ENCODE measurements at places on chromosomes 2 and 18. TPM values are rescaled to one million over a fixed set of nuclear protein-coding genes. Genes with fewer than 3 reads are reported as not detected.

DNA sequence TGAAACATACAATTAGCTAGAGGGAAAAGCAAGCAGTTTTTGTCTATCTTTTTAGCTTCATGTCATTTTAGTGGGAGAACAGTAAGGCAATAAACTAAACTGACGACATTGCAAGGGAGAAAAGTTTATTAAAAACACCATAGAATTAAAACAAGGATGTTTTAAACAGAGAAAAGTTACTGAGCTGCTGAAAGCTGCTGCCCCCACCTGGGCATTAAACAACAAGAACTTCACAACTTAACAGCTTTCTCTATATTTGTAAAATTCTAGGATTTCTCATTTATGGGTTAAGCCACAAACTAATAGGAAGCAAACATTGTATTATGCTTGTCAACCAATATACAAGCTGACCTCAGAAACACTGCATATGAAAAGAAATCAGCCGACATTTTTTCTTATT, 289.2 kb downstream of the ERBB4 start:
- no peak for DNase-seq
- H3K4me1 ChIP-seq: no peaks in the 10 kb centered on the region
- H3K27ac ChIP-seq: no peak overlapping the region

DNA sequence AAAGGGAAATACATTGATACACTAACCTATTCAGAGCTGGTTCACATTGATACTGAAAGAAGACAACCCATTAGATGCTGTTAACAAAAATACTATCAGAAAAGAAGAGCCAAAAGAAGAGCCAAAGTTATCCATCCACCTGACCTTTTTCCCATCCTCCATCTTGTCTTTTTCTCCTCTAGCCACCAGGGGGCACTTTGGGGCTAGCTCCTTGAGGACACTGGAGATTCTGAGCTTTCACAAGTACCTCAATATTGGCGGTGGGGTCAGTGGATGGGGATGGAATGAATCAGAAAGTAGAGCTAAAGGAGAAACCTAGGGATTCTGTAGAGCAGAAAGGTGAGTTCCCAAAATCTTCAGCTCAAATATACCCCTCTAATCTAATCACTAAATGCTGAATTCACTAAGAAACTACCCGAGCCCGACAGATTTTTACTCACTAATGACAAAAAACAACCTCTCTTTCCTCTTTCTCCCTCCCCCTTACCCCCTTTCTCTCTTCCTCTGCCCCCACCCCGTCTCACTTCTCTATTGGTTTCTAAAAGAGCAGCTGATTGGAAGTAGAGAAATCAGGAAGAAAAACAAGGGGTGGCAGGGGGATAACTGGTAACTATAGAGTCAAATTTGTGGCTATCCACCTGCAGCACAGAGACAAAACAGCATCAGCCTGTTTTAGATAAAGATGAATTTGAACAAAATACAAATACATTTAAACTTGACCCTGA, 203.3 kb downstream of the TCF4 start:
- no peak overlapping the region for H3K4me3 ChIP-seq
- DNase-seq: no peak
- no peaks in the 10 kb centered on the region for H3K36me3 ChIP-seq
- no peaks in the 10 kb centered on the region for H3K27me3 ChIP-seq
- no peak overlapping the region for H3K27ac ChIP-seq

- DNase-seq: peak; percentile 17
- H3K4me1 ChIP-seq: no peaks in the 10 kb centered on the region
- no peaks in the 10 kb centered on the region for H3K36me3 ChIP-seq
- no peak overlapping the region for H3K27ac ChIP-seq
- H3K27me3 ChIP-seq: peaks cover 3% of the 10 kb centered on the region
These were observed 19.2 kb downstream of the POU3F3 start for GRCh38 chr2:104872866-104873688.

DNA sequence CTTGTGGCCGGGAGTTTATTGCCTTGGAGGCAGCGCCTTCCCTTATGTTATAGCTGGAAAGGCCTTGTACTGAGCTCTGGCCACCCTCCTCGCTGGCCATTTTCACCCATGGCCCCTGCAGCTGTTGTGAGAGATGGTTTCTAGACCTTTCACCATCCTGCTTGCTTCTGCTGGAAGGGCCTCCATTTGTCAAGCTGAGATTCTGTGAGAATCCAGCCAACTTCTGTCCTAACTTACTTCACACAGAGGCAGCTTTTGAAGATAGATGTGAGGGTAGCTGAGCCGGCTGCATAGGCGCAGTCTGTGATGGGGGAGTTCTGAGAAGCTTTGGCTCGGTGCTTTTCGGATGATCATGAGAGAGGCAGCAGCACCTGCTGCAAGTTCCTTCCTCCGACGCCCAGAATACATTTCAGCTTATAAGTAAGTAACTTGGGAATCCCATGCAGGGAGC, 8.7 kb downstream of the CTIF start:
- H3K36me3 ChIP-seq: no peaks in the 10 kb centered on the region
- H3K4me3 ChIP-seq: no peak overlapping the region
- H3K27me3 ChIP-seq: no peaks in the 10 kb centered on the region
- no peaks in the 10 kb centered on the region for H3K4me1 ChIP-seq
- H3K27ac ChIP-seq: no peak overlapping the region

GRCh38 chr2:195392446-195393336, 264.3 kb upstream of the SLC39A10 start:
- no peaks in the 10 kb centered on the region for H3K36me3 ChIP-seq
- DNase-seq: no peak
- no peak overlapping the region for H3K4me3 ChIP-seq
- H3K27ac ChIP-seq: no peak overlapping the region

Gene MLPH
- not detected for total RNA-seq

Gene MPHOSPH10
- 43.8 TPM for total RNA-seq

DNA sequence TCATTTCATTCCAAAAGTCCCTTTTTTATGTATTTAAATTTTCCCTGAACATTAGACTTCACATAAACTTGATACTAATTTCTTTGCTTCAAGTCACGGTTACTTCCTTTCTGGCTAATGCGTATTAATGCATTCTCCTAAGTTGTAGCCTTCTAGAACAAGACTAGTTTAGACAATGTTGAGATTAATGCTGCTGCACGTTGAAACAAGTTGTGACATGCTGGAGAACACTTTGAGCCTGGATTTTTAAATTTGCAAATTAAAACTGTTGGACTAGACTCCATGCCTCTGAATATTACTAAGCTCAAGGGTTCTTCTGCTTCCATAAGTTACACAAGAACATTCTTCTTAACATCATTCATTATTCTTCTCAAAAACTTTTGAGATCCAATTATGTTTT, 29.1 kb downstream of the ID2 start:
- H3K36me3 ChIP-seq: no peaks in the 10 kb centered on the region
- H3K27ac ChIP-seq: no peak overlapping the region
- H3K4me3 ChIP-seq: no peak overlapping the region
- no peaks in the 10 kb centered on the region for H3K27me3 ChIP-seq
- no peak for DNase-seq

Gene NGEF
- total RNA-seq: not detected

- no peaks in the 10 kb centered on the region for H3K36me3 ChIP-seq
- H3K27me3 ChIP-seq: no peaks in the 10 kb centered on the region
- no peak overlapping the region for H3K4me3 ChIP-seq
- no peak for DNase-seq
These were observed 943.8 kb downstream of the LRP1B start for GRCh38 chr2:141187075-141187439.

Gene CFC1
- not detected for total RNA-seq

Gene C2orf81
- total RNA-seq: 2.9 TPM

DNA sequence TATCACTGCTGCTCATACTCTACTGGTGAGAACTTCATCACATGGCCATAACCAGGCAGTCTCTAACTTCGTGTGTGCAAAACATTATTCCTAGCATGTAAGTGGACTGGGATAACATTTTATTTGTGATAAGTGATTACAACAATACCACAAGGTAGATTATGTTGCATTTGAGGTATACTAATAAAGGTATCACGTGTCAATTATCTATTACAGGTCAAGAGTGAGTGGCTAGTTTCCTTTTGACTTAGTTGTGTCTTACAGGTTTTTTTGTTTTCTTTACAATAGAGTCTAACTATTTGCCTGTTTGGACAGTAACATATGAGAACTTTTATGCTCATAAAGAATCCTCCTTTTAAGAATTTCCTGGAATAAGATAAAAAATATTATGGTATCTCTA, 67.2 kb upstream of the DSC1 start:
- H3K27ac ChIP-seq: no peak overlapping the region
- H3K4me3 ChIP-seq: no peak overlapping the region
- no peaks in the 10 kb centered on the region for H3K27me3 ChIP-seq
- H3K4me1 ChIP-seq: no peaks in the 10 kb centered on the region
- DNase-seq: no peak
- no peaks in the 10 kb centered on the region for H3K36me3 ChIP-seq

DNA sequence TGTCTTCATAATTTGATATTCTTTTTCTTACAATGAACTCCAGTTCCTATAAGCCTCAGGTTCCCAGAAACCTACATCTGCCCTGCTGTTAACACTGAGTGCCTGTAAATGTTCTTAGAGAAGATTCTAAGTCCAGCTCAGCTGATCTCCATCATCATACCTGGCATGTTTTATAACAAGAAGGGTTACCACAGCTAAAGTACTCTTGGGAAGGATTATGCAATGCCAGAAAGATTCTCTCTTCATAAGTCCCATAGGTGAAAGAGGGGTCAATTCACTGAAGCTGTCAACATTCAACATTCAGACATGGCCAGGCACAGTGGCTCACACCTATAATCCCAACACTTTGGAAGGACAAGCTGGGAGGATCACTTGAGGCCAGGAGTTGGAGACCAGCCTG, 31.3 kb upstream of the PTPN4 start:
- no peak for DNase-seq
- H3K27ac ChIP-seq: no peak overlapping the region
- H3K4me3 ChIP-seq: no peak overlapping the region
- no peaks in the 10 kb centered on the region for H3K4me1 ChIP-seq

GRCh38 chr18:74944676-74945075, 264.3 kb downstream of the PTGR3 start:
- H3K27ac ChIP-seq: no peak overlapping the region
- no peaks in the 10 kb centered on the region for H3K27me3 ChIP-seq
- no peak overlapping the region for H3K4me3 ChIP-seq
- H3K4me1 ChIP-seq: no peaks in the 10 kb centered on the region
- no peaks in the 10 kb centered on the region for H3K36me3 ChIP-seq

DNA sequence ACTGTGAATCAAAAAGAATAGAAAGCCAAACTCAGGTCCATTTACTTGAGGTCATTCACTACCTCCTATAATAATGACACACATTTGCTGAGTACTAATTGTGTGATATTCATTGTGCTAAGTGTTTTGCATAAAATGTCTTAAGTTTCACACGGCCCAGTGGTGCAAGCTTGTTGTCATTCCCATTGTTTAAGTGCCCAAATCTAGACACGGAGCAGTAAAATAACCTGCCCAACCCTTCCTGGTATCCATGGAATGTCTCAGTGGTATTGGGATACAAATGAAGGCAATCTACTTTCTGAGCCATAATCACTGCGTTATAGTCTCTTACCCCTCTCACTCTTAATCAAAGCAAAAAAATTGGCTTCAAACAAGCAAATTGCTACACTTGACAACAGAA, 233.3 kb downstream of the NCKAP5 start:
- DNase-seq: no peak
- H3K27ac ChIP-seq: no peak overlapping the region
- H3K4me3 ChIP-seq: no peak overlapping the region
- no peaks in the 10 kb centered on the region for H3K4me1 ChIP-seq

Data from naive thymus-derived CD4-positive, alpha-beta T cell (primary cell).